H9 (cell line): ENCODE measurements at places on chromosomes 7 and 10.

DNA sequence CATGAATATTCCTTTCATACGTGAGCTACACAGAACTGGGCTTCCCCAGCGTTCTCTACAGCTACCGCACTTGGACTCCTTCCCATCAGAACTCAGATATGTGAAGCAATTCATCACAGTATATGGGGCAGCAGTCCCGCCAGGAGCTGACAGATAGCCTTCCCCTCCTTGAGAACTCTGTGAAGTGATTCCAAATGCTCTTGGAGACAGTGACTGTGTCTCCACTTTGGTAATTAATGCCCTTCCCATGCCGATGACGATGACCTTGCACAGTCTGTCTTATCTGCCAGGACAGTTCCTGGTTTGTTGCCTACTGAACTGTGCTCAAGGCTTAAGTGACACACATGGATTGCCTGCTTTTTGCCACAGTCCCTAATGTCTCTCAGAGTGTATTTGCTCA is 75.0 kb upstream of the AFAP1L2 start:
- DNase-seq, result no peak

DNA sequence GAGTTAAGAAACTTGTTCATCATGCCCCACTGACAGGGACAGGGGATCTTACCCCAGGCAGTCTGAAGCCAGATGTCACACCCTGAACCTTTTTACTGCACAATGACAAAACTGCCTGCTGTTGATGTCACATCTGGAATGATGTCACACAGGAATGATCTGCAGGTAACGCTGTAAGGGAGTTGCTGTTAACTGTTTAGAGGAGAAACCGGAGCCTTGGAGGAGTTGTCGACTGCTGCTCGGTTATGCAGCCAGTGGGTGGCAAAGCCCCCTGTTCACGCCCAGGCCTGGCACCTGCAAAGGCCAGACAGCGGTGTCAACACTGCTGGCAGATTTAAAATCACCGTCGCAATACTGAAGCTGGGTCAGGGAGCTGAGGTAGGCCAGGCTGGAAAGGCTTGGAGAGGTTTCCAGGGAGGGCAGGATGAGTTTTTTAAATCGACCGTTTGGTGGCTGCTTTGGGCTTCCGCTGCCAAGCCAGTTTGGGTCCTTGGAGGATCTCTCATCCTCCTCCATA is 10.0 kb upstream of the SLIT1 start:
- DNase-seq, result no peak

DNA sequence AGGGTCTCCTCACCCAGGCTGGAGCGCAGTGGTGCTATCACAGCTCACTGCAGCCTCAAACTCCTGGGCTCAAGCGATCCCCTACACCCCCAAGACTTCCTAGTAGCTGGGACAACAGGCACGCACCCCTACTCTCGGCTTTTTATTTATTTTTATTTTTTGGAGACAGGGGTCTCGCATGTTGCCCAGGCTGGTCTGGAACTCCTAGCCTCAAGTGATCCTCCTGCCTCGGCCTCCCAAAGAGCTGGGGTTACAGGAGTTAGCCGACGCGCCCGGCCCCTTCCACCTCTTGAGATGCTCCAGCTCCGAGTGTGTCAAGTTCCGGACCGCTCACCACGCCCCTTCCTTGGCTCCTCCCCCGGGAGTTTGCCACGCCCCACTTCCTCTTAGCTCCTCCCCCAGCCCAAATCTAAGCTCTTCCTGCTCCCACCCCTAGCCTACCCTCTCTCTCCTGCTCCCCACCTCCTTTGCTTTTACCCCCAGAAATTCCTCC is 6.3 kb downstream of the NAT16 start:
- peak; percentile 90 for DNase-seq

- DNase-seq, result no peak
Measured at GRCh38 chr7:47291461-47292081, 290.3 kb downstream of the TNS3 start.

GRCh38 chr7:41771717-41772116 is 68.8 kb upstream of the INHBA start:
- peak; percentile 59 for DNase-seq

GRCh38 chr10:4775808-4776207 is 50.2 kb upstream of the AKR1E2 start:
- DNase-seq, result no peak

- DNase-seq, result no peak
Measured at GRCh38 chr10:3995302-3996210, 210.5 kb upstream of the KLF6 start.

GRCh38 chr7:77877791-77878190 is 79.2 kb downstream of the PHTF2 start:
- DNase-seq, result no peak

DNA sequence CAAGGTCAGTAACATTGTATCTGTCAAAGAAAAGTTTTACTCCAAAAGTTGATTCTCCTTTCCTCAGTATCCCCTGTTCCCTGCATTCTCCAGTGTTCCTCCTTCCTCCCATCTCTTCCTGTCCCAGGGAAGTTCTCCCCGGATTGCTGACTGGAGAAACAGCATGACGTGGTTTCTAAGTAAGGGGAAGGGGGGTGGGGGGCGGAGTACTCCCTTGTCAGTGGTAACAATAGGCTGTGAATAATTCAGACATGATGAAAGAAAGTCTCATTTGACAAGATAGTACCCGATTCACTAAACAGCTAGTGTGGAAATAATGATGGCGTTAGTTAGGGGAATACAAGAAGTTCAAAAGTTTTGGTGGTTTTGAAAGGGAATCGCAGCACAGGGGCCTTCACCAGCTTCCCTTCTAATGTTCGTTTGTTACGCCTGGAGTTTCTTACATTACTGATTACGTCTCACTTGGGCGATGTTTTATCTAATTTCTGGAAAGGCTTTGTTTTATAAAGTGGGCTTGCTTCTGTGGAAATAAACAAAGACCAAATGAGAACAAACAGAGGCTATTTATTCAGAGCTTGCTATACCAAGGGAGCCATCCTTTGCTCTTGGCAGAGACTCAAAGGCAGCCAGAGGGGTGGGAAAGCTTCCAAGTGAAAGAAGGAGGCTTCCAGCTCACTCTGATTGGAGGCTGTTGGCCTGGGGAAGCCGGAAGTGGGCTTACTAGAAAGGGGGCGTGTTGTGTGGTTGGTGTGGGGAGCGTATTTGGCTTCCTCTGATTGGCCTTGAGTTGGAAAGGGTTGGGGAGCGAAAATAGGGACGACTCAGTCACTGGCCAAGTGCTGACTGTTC is 453.7 kb downstream of the SDK1 start:
- DNase-seq, result peak; percentile 41

GRCh38 chr7:116425647-116426209 is 73.8 kb upstream of the CAV2 start:
- DNase-seq, result no peak

DNA sequence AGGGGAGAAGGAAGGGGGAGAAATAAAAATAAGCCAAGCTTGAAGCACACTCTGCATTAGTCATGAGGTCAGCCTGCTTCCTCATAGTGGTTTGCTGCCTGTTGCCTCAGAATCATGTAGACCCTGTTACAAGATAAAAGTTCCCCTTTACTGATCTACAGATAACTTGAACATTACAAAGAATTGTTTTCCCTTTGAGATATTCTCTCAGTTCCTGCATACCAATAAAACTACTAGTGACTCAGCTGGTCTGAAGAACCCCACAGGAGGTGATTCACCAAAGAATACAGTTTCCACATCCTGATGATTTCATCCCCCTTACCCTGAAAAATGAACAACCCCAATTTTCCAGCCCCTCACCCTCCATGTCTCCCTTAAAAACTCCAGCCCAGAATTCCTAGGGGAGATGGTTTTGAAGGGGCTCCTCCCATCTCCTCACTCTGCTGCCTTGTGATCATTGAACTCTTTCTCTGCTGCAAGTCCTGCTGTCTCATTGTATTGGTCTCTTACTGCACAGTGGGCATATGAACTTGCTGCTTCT is 31.5 kb upstream of the NRP1 start:
- DNase-seq, result no peak

- DNase-seq, result no peak
Measured at GRCh38 chr7:138900035-138900828, 81.0 kb downstream of the KIAA1549 start.

- no peak for DNase-seq
Measured at GRCh38 chr10:78353636-78354035, 320.0 kb downstream of the RPS24 start.

GRCh38 chr7:106729720-106730385 is 68.9 kb upstream of the CCDC71L start:
- no peak for DNase-seq

- no peak for DNase-seq
Measured at GRCh38 chr10:22727112-22727511, 12.7 kb upstream of the PIP4K2A start.

GRCh38 chr7:83153419-83153818 is 9.3 kb downstream of the PCLO start:
- DNase-seq, result no peak

DNA sequence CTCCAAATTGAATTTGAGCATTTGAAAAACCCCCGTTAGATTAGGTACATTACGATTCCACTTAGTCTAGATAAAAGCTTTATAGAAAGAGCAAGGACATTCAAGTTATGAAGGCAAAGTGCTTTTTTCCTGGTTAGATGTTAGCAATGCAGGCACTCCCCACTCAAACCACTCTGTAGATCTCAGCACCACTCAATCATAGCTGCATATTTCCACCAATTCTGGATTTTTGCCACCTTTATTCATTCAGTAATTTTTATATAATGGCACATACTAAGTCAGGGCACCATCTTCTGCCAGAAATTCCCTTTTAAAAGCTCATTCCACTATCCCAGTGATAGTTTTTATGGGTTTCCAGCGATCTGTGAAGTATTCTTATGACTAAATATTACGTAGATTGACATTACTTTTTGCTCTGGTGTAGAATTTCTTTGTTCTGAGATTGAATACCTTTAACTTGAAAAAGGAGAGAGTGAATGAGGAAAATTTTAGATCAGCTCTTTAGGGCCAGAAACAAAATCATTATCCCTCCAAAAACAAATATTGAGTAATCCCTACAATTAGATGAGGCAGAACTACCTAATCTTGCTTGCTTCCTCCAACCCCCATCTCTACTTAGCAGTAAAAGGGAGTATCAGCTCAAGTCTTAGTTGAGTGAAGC is 51.6 kb downstream of the RNLS start:
- DNase-seq, result no peak

DNA sequence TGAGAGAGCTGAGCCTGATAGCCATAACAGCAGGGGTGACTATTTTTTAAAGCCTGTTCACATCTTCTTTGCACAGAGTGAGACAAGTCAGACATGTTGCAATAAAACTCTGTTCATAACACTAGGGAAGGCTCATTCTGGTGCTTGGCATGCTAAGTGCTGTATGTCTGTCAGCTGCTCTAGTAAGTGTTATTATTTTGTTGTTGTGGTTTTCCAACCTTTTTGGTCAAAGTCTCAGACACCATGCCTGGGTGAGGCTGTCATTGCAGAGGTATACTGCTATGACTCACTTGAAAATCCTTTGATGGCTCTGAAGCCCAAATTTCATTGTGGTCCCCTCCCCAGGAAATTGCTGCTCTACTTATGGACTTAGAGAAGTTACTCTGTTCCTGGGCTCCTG is 129.7 kb downstream of the ADRA2A start:
- DNase-seq, result no peak

DNA sequence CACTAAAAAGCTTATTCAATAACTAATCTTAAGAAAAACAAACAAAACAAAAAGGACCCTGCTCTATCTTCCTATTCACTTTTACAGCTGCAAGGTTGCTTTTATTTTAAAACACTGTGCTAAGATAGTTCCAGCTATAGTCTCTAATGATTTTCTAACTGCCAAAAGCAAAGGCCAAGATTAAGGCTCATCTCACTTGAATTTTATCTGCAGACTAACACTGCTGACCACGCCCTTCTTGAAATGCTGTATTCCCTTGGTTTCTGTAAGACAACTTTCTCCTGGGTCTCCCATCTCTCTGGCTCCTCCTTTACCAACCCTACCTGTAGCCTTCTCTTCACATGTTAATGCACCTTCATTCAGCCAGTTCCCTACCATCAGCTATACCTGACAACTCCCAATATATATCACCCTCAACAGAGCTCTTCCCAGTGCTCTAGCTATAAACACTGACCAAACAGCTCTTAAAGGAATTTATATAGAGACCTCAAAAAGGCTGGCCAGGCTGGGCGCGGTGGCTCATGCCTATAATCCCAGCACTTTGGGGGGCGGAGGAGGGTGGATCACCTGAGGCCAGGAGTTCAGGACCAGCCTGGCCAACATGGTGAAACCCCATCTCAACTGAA is 11.7 kb downstream of the SRPK2 start:
- DNase-seq, result peak; percentile 49

DNA sequence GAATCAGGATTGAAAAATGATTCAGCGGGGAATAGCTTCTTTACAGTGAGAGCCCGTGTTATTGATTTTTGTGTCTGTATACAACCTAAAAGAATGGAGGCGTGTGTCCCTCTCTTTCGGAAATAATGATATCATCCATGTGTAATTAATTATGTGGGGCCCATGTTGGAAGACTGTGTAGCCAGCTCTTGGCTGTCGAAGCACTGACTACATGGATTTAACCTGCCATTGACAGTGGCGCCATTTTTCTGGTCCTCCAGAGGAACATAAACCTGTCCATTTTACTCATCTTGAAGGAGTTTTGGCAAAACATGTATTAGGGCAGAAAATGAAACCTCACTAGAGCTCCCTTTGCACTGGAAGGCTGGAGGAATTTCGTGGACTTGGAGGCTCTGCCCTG is 119.6 kb downstream of the ITIH5 start:
- DNase-seq, result no peak

- peak; percentile 34 for DNase-seq
Measured at GRCh38 chr10:16314259-16314658, 122.6 kb upstream of the PTER start.

DNA sequence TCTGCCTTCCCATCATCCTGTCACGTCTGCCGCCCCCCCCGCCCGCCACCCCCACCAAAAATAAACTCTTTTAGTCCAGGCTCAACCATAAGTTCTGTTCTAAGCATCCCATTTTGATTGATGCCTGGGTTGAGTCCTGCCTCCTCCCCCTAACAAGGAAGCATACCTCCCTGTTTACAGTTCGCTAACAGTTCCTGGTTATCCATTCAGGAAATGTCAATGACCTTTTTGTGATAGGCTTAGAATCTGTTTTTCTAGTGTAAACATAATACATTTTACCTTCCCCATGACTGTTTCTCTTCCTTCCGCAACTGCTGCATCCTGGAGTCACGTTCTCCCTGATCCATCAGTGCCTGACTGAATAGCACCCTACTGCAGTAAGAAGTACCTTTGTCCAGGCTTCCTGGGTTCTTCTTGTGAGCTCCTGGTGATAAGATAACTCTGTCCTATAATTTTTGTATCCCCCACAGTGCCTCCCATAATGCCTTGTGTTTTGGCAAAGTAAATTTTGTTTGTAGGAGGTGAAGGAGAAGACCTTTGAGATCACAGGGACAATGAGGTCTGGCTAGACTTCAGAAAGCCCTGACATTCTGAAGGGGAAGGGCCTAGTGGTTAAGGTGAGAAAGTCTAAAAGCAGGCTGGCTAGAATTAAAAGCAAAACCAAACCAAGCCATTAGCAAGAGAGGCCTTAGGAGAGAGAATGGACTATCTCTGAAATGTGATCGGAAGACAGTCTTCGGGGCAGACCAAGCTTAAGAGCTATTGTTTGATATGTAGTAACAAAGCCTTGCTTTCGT is 7.3 kb downstream of the AGFG2 start:
- DNase-seq, result no peak

DNA sequence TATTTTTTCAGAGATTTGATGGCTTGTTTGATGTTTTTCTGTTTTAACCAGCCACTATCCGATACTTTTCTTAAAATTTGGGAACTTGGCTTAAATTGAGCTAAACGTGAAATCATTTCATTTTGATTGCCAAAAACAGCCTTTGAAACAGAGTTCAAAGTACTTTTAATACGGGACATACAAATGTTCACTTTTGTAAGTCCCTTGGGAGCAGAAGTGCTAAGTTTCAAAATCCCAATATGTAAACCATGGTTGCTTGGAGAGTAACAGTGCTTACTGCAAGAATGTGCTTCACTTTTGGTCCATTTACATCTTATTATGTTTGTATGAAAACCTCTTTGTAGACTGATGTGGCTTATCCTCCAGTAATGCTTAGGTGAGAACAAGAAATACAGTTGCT is 10.9 kb downstream of the PNPLA8 start:
- no peak for DNase-seq
